ENCODE measurements at places on chromosomes 7 and 10.

DNA sequence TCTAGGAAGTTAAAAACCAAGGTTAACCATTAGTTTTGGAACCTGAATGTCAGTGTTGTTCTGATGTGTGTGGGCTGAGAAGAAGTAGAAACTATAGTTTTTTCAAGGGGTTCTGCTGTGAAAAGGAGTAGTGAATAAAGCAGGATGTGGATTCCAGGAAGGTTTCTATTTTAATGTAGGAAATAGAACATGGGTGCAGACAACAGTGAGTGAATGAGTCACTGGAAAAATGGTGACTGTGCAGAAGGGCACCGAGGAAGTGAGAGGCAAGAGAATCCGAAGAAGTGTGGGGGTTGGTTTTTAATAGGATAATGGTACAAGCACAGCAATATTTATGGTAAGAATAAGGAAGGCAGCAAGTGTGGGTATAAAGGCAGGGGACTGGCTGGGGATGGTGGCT, 120.4 kb downstream of the ARHGAP21 start:
- DNase-seq = peak; percentile 75

DNA sequence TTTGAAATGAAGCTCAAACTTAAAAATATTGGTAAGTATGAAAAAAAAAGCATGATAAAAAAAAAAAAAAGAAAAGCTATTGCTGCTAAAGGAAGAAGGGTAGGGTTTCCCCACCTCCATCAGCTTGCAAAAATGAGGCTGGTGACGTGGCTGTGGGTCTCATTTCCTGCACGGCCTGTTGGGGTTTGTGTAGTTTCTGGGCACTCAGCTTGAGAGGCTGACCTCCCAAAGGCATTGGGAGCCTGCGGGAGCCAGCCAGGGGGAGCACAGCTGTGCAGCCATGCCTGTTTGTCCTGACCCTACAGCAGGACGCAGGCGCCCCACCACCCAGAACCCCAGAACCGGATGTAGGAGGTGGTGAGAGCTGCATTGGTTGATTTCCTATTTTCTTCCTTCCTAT, 48.8 kb upstream of the CARD11 start:
- DNase-seq = peak; percentile 16

- DNase-seq = peak; percentile 55
Observed at GRCh38 chr10:84493951-84494848, 165.8 kb downstream of the CCSER2 start.

- DNase-seq = no peak
Observed at GRCh38 chr10:116961406-116962251, 43.4 kb downstream of the SHTN1 start.

- DNase-seq = peak; percentile 97
Observed at GRCh38 chr7:117124591-117125220, 171.4 kb downstream of the ST7 start.
